ENCODE measurements at places on chromosomes 5 and 9.
A peak's percentile ranks its signal among the peaks of the same experiment; 100 is the strongest.

- DNase-seq: no peak
These were observed 610.6 kb upstream of the GRAMD2B start for GRCh38 chr5:125812651-125813050.

GRCh38 chr5:78889369-78890140 lies 95.6 kb downstream of the ARSB start:
- DNase-seq: no peak

- DNase-seq: no peak
These were observed 271.3 kb downstream of the ZSWIM6 start for GRCh38 chr5:61603211-61603908.

GRCh38 chr9:69658987-69659675 lies 13.0 kb downstream of the APBA1 start:
- DNase-seq: no peak

DNA sequence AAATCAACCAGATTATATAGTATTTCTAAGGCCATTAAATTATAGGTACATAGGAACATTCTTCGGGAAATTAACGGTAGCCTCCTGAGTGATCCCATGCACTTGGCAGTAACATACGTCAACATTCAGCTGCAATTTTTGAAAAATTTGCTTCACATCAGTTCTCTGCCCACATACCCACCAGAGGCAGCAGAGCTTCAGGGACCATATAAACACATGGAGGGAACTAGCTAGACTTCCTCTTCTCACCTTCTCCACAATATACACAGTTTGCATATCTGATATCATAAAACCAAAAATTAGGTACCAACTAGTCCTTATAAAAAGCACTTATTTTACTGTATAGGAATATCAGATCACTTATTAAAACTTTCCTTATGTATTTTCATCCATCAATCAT lies 4.8 kb downstream of the PSIP1 start:
- DNase-seq: no peak

DNA sequence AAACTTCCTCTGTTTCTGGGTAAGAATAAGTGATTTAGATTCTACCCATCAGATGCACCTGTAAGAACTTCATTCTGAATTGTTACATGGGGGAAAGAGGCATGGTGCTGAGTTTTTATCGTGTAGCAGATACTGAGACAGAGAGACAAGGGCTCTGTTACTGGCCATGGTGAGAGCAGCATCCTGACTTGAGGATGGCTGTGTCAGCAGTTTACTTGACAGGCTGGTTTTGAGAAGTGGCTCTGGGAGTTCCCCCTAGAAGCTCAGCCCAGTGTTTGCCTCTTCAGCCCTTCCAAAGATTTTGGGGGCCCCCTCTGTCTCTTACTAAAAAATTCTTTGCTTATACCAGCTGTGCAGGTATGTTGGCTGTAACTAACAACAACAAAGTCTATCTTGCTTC lies 510.5 kb downstream of the LRRC70 start:
- no peak for DNase-seq

- peak; percentile 75 for DNase-seq
These were observed 653.1 kb upstream of the KLF4 start for GRCh38 chr9:108142504-108143201.

DNA sequence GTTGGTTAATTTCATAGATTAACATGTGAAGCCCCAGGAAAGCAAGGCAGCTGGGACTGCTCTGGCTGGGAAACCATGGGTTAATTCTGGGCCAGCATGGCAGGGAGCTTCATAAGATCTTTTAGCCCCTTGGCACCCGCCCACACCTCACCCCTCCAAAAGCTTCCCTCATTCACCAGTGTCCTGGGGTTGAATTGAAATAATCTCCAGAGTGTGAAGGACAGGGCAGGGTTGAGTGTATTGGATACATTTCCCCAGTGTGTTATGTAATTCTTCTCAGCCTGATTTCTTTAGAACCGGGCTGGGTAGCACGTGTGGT lies 19.4 kb downstream of the WNT8A start:
- DNase-seq: no peak

GRCh38 chr5:39274398-39275085 lies 55.2 kb upstream of the FYB1 start:
- no peak for DNase-seq

GRCh38 chr9:89234205-89235067 lies 55.8 kb upstream of the SHC3 start:
- DNase-seq: peak; percentile 22

- DNase-seq: no peak
These were observed 370.9 kb upstream of the PRR16 start for GRCh38 chr5:120093178-120093577.

DNA sequence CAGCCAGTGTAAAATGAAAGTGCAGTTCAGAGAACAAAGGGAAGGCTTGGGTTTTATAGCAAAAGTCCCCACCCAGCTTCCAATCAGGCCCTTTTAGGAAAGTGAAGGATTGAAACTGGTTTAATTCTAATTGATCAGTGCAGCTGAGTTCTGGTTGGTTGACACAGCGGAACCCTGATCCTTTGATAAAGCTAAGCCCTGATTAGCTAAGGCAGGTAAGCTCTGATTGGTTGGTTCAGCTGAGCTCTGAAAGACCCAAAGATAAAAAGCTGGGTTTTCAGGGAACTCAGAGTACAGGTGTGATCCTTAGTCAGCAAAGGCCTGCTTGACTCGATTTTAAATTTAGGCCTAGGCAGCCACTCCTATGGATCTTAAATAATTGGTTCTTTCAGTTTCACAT lies 70.8 kb upstream of the PRRC1 start:
- DNase-seq: no peak

DNA sequence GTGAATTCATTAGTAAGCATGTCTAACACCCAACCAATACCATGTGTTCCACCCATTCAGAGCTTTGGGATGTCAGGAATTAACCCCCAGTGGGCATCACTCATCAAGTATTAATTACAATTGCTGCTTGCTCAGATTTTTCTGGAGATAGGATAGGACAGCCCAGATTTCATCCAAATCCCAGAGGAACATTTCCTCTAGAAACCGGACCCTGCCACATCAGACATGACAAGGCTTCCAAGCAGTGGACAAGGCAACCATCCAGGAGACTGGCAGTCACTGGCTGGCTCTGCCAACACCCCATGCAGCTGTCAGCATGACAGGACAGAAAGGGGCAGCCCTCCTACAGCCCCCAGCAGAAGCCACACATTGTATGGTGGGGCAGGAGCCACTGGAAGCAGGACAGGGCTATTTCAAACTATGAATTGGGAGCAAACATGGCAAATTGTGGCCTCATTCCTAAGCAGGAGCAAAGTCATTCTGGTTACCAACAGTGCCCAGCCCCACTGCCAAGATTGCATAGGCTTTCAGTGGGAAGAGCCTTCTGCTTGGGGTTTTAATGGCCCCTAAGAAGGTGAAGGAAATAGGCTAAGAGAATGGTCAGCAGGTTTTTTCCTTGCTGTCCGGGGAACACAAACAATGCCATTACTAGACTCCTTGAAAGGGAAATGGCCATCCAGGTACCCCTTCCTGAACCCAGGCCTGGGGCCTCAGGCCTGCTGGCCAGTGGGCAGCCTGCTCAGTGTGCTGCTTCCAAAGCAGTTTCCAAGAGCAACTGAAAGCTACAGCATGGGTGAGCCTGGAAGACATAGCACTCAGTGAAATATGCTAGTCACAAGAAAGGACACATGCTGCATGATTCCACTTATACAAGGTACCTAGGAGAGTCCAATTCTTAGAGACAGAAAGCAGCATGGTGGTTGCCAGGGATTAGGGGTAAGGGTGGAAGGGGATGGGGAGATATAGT lies 294.7 kb upstream of the SLC30A5 start:
- DNase-seq: no peak

GRCh38 chr5:100731768-100732167 lies 171.3 kb downstream of the ST8SIA4 start:
- DNase-seq: no peak

DNA sequence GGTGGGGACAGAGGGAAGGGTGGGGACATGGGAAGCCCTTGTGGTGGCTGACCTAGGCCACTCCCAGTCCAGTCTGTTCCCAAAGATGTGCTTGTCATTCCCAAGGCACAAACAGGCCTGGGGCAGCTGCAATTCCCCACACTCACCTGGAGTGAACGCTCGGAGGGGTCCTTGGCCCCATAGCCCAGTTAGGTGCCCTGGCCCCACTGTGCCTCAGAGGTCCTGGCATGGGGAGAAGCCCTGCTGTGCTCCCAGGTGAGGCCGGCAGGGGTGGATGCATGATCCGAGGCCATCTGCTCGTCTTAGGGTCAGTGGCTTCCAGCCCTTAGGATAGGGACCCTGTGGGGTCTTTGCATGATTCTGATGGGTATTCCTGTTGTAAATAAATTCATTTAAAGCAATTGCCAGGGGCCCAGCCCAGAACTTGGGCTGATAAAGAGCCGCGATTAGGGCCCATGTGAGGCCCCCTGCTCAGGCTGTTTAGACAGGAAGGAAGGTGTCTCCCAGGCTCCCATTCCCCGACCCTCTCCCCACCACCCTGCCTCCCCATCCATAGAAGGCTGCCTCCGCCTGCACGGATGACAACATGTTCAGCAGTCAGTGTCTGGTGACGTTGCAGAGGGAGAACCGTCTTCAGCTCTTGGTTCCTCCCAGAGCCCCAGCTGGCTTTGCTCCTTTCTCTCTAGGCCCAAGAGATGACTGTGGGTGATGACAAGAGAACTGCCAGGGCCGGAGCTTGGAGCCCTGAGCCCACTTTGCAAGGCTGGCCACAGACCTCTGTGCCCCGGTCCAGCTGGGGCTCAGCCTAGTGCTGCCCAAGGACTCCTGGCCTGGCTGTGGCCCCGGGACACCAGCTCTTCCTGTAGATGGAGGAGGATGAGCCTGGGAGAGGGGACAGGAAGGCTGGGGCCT lies 28.4 kb upstream of the IRX4 start:
- no peak for DNase-seq

DNA sequence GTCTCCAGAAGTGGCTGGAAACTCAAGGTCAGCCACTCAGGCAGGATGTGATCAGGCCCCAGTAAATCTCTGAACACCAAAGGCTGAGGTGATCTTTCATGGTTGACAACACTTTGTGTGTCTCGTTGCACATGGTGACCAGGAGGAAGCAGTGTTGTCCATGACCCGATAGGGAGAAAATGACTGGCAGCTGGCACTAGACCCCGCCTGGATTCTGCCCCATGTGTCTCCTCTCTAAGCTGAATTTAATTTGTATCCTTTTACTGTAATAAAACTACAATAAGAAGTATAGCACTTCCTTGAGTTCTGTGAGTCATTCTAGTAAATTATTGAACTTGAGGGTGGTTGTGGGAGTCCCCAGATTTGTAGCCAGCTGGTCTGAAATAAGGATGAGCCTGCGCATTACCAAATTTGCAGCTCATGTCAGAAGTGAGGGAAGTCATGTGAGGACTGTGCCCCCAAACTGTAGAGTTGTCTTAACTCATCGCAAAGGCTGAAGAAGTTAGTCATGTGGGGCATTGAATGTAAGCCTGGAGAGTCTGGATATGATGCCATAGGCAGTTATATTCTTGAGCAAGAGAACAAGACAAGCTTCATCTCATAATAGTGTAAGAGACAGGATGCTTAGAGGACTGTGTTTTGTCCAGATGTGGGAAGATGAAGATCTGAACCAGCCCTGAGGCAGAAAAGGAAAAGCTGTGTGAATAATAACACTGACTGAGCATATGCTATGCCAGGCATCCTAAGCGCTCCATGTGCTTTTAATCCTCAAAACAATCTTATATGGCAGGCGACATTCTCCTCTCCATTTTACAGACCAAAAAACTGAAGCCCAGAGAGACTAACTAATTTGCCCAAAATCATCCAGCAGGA lies 55.9 kb downstream of the TMEM215 start:
- DNase-seq: no peak

GRCh38 chr5:95392593-95393182 lies 1.5 kb downstream of the FAM81B start:
- DNase-seq: peak; percentile 50

Measured in NT2/D1 (cell line).